Left lobe of liver (tissue), 2 donors: ENCODE measurements at places on chromosomes 7 and 10. TPM values are rescaled to one million over a fixed set of nuclear protein-coding genes. Genes with fewer than 3 reads are reported as not detected.

Gene GIMAP4
- total RNA-seq: 9.8 TPM

Gene TAS2R5
- 0.45 TPM for total RNA-seq

Gene AKR1C8
- total RNA-seq: 24.7 TPM

Gene PPP1R17
- total RNA-seq: not detected

Gene ZC3HAV1
- 16.8 TPM for total RNA-seq

Gene CEP41
- total RNA-seq: 3.5 TPM

Gene GDF2
- 7.2 TPM for total RNA-seq

Gene ZNF503
- total RNA-seq: 7.3 TPM

Gene TUBAL3
- not detected for total RNA-seq

Gene IGF2BP3
- 0.78 TPM for total RNA-seq

Gene EIF3A
- 45.7 TPM for total RNA-seq

Gene LARP4B
- 37.1 TPM for total RNA-seq

Gene UCMA
- not detected for total RNA-seq

Gene GATA3
- 0.88 TPM for total RNA-seq

Gene AHCYL2
- total RNA-seq: 9.9 TPM

Gene MCM10
- 0.33 TPM for total RNA-seq

Gene PRKG1
- total RNA-seq: 1.2 TPM

Gene SKIDA1
- 3.4 TPM for total RNA-seq

Gene ACBD7
- total RNA-seq: not detected
